Activated T-cell treated with anti-CD3 and anti-CD28 coated beads, Interleukin-2, amount 50 U/mL, for 48 hours (primary cell): ENCODE measurements at places on chromosomes 12 and 14.

DNA sequence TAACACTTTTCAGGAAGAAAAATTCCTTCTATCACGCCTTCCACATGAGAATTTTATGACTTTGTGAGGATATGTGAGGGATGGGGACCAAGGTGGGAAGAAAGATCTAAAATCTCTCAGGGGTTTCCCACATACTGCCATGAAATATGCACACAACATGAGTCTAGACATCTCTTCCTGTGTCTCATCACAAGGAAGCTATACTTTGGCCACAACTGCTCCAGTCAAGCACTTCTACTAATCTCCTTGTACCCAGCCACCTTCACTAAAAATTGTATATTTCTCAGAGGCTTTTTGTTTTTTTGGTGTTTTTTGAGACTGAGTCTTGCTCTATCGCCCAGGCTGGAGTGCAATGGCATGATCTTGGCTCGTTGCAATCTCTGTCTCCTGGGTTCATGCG, 3.2 kb downstream of the OSBPL8 start:
- no peak for DNase-seq

DNA sequence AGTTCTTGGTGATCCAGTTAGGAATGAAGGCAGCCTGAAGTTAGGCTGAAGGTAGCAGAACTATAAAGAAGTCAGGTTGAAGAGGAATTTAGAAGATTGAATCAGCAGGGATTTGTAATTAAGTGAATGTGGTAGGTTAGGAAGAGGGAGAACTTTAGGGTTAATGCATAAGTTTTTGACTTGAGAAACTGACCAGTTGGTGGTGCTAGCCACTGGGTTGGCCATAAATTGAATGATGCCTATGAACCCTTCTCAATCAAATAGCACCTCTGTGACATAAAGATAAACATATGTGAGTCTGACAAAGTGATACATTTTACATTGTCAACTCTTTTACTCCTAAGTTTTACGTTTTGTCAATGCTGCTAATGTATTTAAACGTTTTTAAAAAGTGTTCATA, 290.6 kb upstream of the NAV3 start:
- no peak for DNase-seq

DNA sequence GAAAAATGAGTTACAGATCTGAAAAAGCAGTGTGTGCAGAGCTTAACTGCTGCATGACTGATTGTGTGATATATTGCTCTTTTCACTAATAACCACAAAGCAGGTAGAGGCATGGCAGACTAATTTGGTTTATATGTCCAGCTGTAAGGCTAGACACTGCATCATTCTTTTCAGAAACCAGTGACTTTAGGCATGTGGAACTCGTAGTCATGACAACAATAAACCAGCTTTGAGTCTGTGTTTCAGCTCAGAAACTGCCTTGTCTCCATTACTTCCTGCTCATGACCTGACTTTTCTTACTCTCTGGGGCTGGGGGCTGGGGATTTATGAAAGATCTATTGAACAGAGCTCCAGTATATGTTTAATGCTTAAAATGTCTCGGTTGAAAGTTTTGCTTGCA, 146.8 kb upstream of the LRIG3 start:
- DNase-seq: no peak

GRCh38 chr12:115660211-115660805, 617.2 kb downstream of the MED13L start:
- DNase-seq: no peak

DNA sequence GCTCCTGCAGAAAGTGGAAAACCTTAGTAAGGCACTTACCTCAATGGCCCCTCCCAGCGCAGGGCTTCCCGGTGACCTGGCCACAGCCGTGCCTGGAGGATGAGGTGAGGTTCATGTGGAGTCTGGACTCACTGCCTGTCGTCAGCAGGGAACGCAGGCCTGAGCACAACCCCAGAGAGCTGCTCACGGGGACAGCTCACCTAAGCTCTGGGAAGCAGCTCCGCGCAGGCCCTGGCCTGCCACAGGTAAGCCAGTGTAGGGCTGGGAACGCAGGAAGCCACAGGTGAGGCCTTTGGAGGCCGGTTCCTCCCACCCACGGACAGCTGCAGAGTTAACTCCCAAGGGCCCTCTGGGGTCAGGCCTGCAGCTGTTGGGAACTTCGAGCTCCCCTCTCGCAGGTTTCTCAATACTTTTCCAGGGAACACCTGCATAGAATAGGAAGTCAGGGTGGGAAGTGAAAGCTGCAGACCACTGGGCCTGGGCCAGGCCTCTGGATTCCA, 32.7 kb downstream of the ANAPC7 start:
- no peak for DNase-seq

GRCh38 chr14:78319887-78320635, 149.9 kb downstream of the NRXN3 start:
- DNase-seq: no peak

DNA sequence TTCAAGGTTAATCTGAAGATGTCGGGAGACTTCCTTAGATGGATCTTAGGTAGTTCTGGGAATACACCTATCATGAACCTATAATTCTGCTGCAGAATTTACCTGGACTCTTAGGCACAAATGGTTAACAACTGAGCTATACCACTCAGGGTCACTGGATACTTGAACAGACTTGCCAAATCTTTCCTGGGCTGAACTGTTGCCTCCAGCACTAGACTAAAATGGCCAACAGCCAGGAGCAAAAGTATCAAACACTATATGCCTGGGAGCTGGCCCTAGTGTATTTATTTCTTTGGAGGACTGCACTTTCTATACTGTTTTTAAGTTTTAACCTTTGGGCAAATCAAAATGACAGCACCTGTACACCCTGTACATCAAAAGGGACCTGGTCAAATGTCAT, 252.8 kb downstream of the TMEM117 start:
- no peak for DNase-seq

DNA sequence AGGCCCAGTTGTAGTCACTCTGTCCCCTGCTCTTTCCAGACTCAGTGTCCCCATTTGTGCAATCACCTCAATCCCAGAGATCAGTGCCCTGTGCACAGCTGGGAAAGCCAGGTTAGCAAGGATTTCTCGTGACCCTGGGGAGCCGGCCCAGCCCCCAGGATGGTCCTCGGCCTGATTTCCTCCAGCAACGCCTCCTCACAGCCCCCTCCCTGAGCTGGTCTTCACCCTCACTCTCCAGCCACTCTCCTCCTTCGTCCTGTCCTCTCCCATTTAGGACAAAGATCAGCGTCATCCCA, 194.8 kb upstream of the C14orf180 start:
- no peak for DNase-seq

- DNase-seq: no peak
Observed at GRCh38 chr12:10705655-10706054, 17.5 kb downstream of the YBX3 start.

GRCh38 chr12:106204312-106204711, 43.5 kb downstream of the CKAP4 start:
- DNase-seq: no peak

DNA sequence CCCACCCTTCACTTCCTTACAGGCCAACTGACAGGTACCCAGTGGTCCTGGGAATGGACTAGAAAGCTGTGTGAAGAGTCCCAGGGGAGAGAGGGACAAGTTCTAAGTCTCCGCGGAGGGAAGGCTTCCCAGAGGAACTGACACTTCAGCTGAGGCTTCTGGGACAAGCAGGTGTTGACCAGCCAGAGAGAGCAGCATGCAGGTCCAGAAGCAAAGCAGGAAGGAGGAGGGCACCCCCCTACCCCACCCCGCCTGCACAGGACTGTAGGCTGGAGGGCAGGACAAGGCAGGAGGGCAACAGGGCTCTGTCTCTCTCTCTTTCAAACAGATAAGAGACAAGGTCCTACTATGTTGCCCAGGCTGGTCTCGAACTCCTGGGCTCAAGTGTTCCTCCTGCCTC, 58.2 kb upstream of the CORO1C start:
- DNase-seq: no peak

- DNase-seq: peak; percentile 5
Observed at GRCh38 chr14:100526632-100527031, 60.6 kb downstream of the BEGAIN start.

GRCh38 chr12:89040146-89040964, 311.9 kb downstream of the DUSP6 start:
- DNase-seq: peak; percentile 86

- no peak for DNase-seq
Observed at GRCh38 chr14:54848910-54849309, 53.7 kb downstream of the GCH1 start.

- DNase-seq: no peak
Observed at GRCh38 chr14:55851961-55852360, 266.2 kb upstream of the PELI2 start.

DNA sequence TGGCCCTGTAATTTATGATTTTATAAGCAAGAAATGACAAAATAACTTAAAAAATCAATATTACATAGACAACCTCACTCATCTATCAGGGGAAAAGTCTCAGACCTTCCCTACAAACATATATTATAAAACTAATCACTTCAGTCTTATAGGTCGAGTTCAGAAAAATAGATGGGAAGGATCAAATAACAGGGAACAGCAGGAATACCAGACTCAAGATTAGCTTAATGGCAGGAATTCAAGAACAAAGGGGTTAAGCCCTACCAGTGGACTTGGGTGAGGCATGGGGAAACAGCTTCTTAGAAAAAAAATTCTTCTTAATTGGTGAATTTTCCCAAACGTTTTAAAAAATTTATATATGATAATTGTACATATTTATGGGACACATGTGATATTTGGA, 51.6 kb upstream of the CRY1 start:
- no peak for DNase-seq
